Fibroblast of villous mesenchyme (primary cell): ENCODE measurements at places on chromosomes 1 and 21. TPM values are rescaled to one million over a fixed set of nuclear protein-coding genes. Genes with fewer than 3 reads are reported as not detected.

DNA sequence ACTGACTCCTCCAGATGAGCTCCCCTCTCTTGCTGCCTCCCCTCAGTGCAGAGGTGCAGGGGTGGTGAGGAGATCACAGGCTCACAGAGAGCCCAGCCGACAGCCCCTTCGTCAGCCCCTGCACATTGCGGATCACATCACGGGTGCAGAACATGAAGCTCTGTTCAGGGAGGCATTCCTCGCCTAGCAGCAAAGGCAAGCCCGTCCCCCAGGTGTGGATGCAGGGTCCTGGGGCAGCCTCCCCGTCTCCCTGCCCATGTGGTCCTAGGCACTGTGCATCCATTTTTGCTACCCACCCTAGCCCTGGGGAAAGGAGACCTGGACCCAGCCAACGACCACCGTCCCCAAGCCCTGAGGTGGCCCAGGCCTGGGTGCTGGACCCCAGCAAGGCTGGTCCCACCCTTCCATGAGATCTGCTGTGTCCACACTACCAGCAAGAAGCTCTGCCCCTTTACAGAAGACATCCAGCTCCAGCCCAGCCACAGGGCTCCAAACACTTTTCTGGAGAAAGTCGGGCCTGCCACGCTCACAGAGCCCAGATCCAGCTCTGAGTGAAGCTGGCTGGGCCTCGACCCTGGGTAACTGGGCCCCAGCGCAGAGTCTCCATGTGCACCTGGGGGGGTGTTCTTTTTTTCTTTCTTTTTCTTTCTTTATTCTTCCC is 248.7 kb downstream of the NPHP4 start:
- no peak for DNase-seq

DNA sequence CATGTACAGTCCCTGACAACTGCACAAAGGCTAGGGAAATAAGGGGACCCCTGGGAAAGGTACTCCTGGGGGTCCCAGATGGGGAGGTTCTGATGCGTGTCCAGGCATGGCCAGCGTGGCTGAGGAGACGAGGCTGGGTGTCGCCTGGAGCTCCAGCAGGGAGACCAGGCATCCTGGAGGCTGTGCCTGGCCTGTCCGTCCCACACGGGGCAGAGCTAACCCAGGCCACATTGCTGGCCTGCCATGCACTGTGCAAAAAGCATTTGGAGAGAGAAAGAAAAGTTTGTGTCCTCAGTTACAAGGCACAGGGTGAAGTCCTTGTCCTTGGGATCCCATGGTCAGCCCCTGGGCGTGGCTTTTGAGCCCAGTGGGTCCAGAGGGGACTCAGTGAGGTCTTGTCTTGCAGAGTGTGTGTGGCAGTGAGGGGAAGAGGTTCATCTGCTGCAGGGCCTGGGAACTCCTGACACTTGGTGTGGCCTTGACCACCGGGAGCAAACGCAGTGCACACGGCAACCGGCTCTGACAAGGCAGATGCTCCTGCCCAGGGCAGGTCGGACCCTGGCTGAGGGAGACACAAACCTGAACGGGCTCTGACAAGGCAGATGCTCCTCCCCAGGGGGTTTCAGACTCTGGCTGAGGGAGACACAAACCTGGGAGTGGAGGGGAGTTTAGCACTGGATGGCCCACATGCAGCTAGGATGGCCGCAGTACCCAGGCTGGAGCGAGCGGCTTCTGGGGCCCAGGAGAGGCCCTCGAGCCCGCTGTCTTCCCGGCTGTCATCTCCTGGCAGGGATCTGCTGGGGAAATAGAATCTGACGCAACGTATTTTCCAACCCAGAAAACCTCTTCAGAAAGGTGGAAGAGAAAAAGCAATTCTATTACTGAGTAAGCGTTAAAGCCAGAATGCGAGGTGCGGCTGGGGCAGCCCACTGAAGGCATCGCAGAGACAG is 37.3 kb upstream of the COL18A1 start:
- no peak for DNase-seq

DNA sequence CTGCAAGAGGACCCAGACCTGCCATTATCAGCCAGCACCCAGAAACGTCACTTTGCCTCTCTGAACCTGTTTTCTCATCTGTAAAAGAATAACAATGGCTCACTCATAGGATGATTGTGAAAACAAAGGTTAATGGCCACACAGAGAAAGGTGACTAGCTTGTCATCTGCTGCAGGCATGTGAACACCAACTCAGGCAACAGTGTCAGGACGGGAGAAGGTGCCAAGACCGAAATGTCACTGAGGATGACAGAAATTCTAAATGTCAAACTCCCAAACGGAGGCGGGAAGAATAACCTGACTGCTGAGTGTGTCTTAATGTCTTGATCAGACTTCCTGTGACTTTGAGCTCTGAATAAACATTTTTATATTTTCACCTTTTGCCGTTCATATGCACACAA is 10.3 kb downstream of the PADI4 start:
- DNase-seq = no peak

- no peak for DNase-seq
Measured at GRCh38 chr1:11294951-11295350, 22.0 kb downstream of the UBIAD1 start.

DNA sequence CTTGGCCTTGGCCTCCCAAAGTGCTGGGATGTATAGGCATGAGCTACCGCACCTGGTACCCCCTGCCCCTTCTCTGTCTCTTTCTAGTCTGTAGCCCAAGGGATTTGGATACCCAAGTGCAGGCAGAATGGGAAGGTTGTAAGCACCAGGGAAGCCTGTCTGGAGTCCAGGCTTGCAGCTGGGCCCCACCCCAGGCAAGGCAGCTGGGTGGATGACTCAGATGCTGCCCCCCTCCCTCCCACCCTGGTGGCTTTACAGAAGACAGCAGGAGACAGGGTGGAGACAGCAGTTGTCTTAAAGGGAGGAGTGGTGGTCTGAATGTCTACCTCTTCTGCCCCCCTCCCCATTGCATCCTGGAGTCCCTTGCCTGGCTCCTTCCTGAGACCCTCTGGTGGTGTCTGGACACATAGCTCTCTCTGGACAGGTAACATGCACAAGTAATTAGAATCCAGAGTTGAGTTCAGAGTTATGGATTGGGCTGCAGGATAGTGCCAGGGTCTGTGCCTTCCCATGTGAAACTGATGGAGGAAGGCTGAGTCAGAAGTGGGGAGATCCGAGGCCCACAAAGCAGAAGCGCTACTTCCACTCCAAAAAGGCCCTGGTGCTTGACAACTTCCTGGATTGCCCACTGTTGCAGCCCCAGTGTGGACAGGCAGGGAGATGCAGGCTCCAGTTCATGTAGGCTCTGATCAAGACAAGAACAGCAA is 5.1 kb downstream of the LMNA start:
- DNase-seq = peak; percentile 82

GRCh38 chr1:212975111-212975918 is 25.0 kb downstream of the VASH2 start:
- DNase-seq = peak; percentile 87

- no peak for DNase-seq
Measured at GRCh38 chr1:100704473-100704872, 15.1 kb upstream of the VCAM1 start.

CYP2J2 gene
- under 0.01 TPM in 1 of 2 replicates, not detected in the other for total RNA-seq
